ENCODE measurements at places on chromosomes 16 and 17. TPM values are rescaled to one million over a fixed set of nuclear protein-coding genes. Genes with fewer than 3 reads are reported as not detected.

DNA sequence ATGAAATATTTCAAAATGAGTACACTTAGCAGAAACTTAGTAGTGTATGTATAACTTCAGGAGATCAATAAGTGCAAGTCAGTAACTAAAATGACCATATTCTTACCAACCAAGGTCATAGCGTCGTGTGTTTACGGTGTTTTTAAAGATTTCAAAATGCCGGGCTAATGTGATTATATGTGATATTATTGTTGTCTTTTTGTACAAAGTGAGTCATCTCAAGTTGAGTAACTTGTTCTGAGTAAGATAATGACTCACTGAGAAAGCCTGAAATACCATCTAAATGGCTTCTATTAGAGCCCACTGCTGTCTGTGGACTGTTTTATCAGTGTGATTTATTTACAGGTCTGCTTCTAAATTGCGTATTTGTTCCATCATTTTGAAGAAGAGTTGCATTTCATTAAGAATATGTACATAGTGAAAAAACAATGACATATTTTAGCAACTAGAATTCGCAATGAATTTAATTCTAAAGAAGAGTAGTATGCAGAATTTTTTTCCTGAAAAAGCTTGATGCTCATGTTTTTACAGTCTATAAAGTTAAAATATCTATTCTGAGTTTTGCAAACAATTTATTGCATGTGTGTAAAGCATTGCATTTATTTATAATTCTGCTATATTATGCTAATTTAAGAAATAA, 12.7 kb downstream of the KRT12 start:
- DNase-seq = no peak

DNA sequence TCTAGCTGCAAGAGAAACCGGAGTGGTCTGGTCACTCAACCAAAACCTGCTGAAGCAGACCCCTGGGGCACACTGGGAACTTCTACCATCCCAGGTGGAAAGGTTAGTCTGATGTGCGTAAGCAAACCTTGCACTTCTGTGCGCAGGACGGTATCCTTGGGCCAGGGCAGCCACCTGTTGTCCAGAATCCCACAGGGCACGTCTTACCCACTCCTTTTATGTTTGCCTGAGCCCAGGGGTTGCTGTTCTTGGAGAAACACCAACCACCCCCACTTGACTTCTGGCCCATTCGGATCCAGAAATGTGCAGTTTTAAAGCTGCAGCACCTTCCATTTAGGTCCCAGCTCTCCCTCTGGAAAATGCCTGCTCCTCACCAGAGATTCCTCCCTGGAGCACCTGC, 18.7 kb downstream of the TBC1D24 start:
- no peak for DNase-seq

- DNase-seq = no peak
These were observed 5.8 kb downstream of the PRSS27 start for GRCh38 chr16:2713985-2714774.

DNA sequence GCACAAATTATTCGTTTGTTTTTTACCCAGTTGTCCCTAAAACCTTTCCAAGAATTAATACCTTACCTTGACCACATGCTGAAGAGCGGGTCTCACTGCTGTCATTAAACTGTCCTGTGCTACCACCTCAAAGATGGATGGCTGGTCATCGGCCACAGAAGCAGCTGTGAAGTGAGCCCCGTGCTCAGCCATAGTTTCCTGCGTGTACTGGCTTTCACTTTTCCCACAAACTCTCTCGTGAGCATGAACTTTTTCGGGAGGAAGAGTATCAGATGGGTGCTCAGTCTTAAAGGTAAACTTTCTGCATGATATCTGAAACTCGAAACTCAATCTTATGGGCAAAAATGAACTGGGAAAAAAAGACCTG, 558 bp downstream of the PEX12 start:
- no peak for DNase-seq

GRCh38 chr16:11669380-11670146, 1.3 kb downstream of the SNN start:
- peak; percentile 83 for DNase-seq

GRCh38 chr17:35726127-35726952, 5.1 kb upstream of the RASL10B start:
- peak; percentile 96 for DNase-seq

DNA sequence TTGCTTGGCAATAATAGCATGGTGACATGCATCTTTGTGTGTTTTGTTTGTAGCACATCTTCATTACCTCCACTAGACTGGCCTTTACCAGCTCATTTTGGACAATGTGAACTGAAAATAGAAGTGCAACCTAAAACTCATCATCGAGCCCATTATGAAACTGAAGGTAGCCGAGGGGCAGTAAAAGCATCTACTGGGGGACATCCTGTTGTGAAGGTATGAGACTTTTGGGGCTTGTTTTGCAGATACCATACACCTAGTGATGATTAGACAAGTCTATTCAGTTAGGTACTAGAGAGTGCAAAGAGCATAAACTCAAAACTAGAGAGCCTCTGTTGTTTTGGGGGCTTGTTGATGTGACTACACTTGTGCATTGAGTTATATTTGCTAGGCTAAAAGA, 41.2 kb downstream of the NFATC3 start:
- DNase-seq = no peak

DNA sequence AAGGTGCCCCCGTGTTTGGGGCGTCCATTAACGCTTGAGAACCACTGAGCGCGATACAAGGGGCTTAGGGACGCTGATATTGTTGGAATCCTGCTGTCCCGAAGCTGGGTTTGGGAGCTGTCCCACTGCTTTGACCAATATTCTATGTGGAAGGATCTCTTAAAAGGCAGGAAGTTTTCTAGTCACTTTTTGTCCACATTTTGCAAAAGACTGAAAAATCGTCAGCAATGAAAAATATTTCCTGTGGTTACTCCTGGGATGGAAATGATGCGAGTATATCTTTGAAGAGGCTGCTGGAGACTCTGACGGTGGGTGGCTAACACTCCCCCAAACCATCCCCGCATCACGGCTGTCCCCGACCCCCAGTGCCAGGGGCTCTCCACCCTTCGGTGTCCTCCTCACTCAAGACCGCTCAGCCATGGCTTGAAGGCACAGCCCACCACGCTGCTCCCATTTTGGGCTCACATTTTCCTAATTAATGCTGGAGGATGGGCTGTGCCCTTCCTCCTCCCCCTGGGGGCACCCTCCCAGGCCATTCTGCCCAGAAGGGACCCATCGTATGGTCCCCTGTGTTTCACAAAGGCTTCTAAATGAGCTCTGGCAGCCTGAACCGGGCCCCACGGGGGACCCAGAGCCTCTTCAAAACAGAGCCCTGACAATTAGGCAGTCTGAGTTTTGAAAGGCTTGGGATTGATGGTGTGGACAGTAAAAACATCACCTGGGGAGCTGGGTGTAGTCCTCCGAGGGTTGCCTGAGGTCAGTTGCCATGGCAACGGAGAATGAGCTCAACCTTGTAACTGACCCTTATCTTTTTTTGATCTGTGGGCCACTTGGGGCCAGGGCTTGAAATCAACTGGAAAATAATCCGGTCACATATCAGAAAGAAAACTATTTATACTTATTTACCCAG, 158.6 kb downstream of the C16orf78 start:
- no peak for DNase-seq

GRCh38 chr17:36816907-36817288, 120.4 kb upstream of the LHX1 start:
- no peak for DNase-seq

- no peak for DNase-seq
These were observed 233.4 kb upstream of the HSBP1 start for GRCh38 chr16:83574388-83574787.

GRCh38 chr17:34851961-34852540, 109.2 kb downstream of the CCT6B start:
- DNase-seq = no peak

DNA sequence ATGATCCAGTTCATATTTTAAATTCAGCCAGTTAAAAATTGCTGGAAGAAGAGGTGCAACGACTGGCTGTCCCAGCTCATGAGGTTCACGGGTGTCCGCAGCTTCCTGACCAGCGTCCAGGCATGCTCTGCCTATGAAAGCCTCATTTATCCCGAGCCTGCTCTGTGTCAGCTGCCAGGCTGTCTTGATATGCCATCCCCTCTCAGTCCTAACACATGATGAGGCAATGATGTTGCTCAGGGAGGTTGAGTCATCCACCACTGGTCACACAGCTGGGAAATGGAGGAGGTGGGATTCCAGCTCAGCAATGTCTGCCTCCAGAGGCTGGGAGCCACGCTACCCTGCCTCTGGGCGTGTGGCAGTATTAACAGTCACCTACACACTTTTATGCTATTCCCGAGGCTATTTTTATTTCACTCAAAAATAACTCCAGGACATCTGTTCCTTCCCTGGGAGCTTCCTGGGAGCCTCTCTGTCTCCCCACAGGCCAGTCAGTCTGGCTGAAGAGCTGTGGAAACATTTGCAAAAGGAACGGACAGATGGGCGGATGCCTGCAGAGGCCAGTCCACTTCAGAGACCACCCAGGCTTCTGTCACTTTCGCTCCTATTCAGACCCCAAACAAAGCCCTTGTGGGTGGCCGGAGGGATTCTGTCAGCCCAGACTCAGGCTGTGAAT, 22.5 kb downstream of the RAB11FIP4 start:
- DNase-seq = peak; percentile 48

DNA sequence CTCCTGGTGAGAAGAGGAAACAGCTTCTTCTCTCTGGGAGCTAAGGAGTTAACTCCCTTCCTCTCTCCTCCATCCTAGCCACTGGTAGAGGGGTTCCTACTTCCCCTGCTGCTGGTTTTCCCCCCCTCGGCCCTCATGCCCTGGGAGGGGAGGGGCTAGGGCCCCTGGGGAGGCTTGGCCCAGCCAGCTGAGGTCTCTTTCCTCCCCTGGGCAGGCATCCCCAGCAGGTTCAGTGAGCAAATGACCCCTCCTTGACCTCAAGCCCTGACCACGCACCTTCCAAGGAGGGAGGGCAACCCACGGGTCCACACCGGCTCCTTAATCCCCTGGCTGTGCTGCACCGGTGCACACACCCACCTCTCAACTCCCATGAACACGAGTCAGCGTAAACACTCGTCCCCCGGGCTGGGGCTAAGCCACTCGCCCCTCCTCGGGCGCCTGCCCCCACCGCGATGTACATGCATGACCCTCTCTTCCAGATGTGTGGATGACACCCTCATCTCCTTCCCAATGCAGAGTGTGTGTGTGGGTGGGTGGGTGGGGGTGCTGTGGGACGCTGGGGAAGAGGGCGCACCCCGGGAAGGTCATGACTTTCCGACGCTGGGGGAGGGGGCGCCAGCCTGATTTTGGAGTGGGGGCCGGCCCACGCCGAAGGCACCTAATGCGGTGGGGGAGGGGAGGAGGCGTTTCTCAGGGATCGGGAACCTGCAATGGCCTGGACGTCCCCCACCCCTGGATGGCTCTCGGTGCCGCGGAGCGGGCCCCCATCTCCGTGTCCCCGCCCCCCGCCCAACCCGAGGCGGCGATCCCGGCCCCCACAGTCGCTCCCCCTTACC, 33.7 kb downstream of the SRCIN1 start:
- DNase-seq = no peak

UBE2I gene
- 97.9 TPM for total RNA-seq

KRT23 gene
- total RNA-seq = not detected

CACNG3 gene
- not detected for total RNA-seq

IRX6 gene
- total RNA-seq = not detected

CALCOCO2 gene
- total RNA-seq = 76.5 TPM

PRSS36 gene
- total RNA-seq = not detected

EPX gene
- not detected for total RNA-seq

MYOCD gene
- 11.9 TPM for total RNA-seq

KRTAP2-3 gene
- not detected for total RNA-seq

LLGL2 gene
- 1.5 TPM for total RNA-seq

Data from chondrocyte (in vitro differentiated cells).